Right atrium auricular region (tissue), 2 donors: ENCODE measurements at places on chromosomes 2 and 18. TPM values are rescaled to one million over a fixed set of nuclear protein-coding genes. Genes with fewer than 3 reads are reported as not detected.

The GATA6 gene
- total RNA-seq = 88.7 TPM

The ARHGAP15 gene
- 6.9 TPM for total RNA-seq

DNA sequence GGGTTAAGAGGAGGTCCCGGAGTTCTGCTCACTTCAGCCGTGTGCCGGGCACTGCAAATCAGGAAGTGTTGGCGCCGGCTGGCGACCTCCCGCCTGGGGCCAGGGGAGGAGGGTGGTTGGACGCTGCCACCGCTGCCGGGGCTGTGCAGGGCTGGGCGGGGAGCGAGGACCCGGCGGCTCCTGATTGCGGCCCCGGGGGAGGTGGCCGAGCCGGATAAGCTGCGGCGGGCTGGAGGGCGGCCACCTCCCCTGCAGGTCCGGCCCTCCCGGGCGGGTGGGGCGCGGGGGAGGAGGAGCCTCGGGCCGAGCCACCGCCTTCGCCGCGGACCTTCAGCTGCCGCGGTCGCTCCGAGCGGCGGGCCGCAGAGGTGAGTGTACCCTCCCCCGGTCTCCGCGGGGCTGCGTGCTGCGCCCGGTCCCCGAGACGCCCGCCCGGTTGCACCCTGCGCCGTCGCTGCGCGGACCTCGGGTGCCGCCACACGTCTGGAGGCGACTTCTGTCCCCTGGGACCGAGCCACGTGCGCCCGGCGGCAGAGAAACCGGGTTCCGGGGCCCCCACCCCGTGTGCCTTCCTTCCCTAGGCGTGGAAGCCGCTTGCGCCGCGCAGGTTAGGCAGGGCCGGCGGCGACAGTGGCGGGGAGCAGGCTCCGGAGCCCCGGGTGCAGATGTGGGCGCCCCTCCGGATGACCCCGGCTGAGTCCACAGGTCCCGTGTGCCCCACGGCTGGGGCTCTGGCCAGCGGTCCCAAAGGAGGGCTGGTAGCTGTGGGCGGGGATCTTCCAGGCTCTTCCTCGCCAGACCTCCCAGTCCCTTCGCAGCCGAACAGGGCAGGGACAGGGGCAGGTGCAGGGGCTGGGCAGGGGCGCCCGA, at the start of gene STEAP3:
Gene STEAP3, plus strand, starts transcription at position 314 of the 870 bp plus-strand sequence. CDS start 7,179 bp downstream, outside the sequence.
- peak within 1 kb of the TSS; percentile 43 for H3K27ac ChIP-seq
- H3K27me3 ChIP-seq = no peaks in the 10 kb centered on the region
- no peaks in the 10 kb centered on the region for H3K36me3 ChIP-seq
- DNase-seq = peak; percentile 68

DNA sequence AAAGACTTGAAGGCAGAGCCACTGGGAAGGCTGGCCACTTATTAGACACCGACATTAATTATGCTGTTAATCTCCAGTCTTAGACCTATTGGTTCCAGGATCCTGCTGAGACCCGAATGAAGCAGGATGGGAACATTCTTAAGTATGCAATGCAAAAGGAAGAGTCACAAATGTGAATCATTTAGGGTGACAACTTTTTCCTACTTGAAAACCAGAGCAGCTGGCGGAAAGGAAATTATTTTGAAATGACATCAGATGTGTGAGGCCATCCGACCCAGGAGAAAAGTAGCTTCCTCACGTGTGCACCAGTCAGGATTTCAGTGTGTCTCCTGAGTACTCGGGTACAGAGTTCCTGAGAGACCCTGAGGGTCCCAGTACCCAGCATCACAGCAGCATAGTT, 222.9 kb upstream of the NCKAP5 start:
- no peaks in the 10 kb centered on the region for H3K27me3 ChIP-seq
- H3K4me1 ChIP-seq = no peaks in the 10 kb centered on the region

The CAPN14 gene
- total RNA-seq = 0.16 TPM

DNA sequence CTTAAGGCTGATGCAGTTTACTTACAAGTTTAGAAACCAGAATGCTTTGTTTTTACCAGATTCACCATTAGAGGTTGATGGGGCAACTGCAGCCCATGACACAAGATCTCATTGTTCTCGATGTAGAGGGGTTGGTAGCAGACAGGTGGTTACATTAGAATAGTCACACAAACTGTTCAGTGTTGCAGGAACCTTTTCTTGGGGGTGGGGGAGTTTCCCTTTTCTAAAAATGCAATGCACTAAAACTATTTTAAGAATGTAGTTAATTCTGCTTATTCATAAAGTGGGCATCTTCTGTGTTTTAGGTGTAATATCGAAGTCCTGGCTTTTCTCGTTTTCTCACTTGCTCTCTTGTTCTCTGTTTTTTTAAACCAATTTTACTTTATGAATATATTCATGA, 99.4 kb upstream of the IL1R2 start:
- H3K4me3 ChIP-seq = no peak overlapping the region
- H3K27me3 ChIP-seq = no peaks in the 10 kb centered on the region
- H3K36me3 ChIP-seq = peaks cover 28% of the 10 kb centered on the region

DNA sequence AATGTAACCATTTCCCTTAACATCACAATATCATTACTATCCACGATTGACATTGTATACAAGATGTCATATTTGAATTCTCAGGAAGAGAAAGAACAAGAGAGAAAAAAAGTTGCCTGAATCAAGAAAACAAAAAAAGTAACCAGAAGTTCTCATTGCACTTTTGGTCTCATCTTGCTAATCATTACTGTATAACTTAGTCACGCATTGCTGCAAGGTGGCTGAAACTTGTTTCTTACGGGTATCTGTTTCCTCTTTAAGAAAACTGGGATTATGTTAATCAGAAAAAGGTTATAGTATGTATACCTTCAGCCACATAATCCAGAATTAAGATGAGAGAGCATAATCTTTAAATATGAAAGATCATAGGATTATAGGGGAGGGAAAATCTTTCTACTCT, 639.7 kb upstream of the SYT4 start:
- H3K36me3 ChIP-seq = no peaks in the 10 kb centered on the region
- H3K4me3 ChIP-seq = no peak overlapping the region
- H3K4me1 ChIP-seq = no peaks in the 10 kb centered on the region
- DNase-seq = no peak
- H3K27me3 ChIP-seq = no peaks in the 10 kb centered on the region

GRCh38 chr2:164620873-164621763, at the start of gene GRB14:
Gene GRB14, minus strand, starts transcription at chr2:164621482. Its CDS starts 173 bp downstream, at chr2:164621309.
- no peaks in the 10 kb centered on the region for H3K27me3 ChIP-seq
- H3K4me3 ChIP-seq = peak within 1 kb of the TSS; percentile 71
- H3K36me3 ChIP-seq = no peaks in the 10 kb centered on the region
- H3K4me1 ChIP-seq = peaks cover 10% of the 10 kb centered on the region

DNA sequence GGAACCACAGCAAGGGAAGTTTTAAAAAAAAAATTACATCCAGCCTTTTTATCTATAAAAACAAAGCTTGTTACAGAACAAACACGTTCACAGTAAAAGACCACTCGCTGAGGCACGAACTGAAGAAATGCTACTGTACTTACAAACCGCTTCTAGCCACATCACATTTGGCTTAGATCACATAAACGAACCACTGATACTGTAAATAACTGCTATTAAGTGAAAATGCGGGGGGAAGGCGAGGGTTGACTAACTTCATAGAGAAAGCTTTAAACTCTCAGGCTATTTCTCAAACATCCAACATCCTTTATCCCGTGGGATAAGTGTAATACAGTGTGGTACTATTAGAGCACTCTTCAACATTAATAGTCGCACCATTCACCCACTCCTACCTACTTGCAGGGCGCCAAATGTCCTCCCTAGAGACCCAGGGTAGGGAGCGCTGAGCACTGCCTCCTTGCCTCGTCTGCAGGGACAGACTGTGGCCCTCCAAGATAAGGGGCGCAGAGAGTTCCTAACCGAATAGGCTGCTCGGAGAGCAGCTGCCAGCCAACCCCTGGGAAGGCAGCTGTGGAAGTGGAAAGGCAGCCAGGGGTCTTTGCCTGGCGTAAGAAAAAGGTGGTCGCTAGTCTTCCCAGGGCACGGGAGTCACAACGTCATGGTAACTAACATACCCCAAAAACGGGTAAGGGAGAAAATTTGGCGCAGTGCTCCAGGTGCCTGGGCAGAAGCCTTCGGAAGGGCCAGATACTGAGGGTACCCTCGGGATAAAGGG, 854 bp downstream of the GPR155 start:
- H3K4me1 ChIP-seq = no peaks in the 10 kb centered on the region
- no peaks in the 10 kb centered on the region for H3K27me3 ChIP-seq
- peak overlapping the region; percentile 89 for H3K27ac ChIP-seq
- DNase-seq = no peak
- H3K36me3 ChIP-seq = peaks cover 6% of the 10 kb centered on the region
- peak overlapping the region; percentile 84 for H3K4me3 ChIP-seq

The LRRTM1 gene
- total RNA-seq = 0.31 TPM

GRCh38 chr2:136134126-136134525, 16.2 kb upstream of the CXCR4 start:
- no peak for DNase-seq
- H3K27ac ChIP-seq = no peak overlapping the region
- no peaks in the 10 kb centered on the region for H3K36me3 ChIP-seq
- no peaks in the 10 kb centered on the region for H3K4me1 ChIP-seq

The KHK gene
- total RNA-seq = 1.7 TPM

The KIF5C gene
- 2.2 TPM for total RNA-seq

- DNase-seq = no peak
- H3K27ac ChIP-seq = no peak overlapping the region
- H3K36me3 ChIP-seq = no peaks in the 10 kb centered on the region
Observed at GRCh38 chr18:63684718-63685117, 18.0 kb upstream of the SERPINB11 start.

The KATNAL2 gene
- 2.2 TPM for total RNA-seq

The ANTXR1 gene
- total RNA-seq = 27.3 TPM
